Naive thymus-derived CD8-positive, alpha-beta T cell (primary cell): ENCODE measurements at places on chromosomes 5 and 9.

- no peak for DNase-seq
Measured at GRCh38 chr5:37478121-37478894, 99.2 kb downstream of the WDR70 start.

DNA sequence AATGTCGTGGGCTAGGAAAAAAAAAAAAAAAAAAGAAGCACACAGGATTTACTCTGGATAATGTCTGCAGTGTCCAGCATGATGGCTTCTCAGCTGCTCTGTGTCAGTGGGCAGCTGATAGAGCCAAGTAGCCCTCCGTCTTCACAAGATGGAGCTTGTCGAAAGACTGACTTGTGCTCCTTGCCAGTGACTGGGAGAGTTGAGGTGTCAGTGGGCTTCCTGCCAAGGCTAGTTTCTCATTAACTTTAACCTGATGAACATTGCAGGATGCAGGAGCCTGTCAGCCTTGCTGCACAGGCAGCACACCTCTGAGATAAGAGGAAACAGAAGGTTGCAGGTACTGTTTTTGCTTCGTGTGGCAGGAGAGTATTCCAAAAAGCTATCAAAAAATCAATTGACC, 171.4 kb upstream of the SGCD start:
- no peak for DNase-seq

DNA sequence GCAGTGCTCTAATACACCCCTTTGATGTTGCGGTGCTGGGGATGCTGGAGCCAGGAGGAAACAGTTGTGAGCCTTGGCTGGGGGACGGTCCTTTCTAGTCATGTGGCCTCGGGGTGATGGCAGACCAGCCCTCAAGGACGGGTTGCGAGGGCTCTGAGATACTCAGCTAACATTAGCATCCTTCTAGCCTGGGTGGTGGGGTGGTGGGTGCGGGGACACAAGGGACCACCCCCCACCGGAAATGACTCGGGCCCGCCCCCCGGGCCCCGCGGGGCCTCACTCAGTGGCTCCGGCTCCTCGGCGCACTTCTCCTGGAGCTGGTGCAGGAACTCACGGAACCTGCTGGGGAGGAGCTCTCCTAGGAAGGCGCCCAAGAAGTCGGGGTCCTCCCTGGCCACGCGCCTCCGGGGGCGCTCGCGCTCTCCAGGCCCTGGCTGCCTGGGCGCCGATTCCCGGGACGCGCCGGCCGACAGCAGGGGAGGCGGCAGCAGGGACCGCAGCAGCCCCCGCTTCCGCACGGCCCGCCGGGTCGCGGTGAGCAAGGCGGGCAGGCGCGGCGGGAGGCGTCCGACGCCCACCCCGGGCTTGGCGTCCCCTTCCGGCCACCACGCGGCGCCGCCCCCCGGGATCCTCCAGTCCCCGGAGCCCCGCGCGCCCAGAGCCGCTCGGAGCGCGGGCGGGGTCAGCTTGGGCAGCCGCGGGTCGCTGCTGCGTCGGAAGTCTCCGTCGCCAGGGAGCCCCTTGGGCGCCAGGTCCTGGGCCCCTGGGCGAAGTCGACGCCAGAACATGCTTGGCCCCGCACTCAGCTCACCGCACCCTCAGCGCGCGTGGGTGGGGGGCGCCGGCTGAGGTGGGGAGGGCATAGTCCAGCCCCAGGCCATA, 873 bp downstream of the C9orf50 start:
- no peak for DNase-seq

DNA sequence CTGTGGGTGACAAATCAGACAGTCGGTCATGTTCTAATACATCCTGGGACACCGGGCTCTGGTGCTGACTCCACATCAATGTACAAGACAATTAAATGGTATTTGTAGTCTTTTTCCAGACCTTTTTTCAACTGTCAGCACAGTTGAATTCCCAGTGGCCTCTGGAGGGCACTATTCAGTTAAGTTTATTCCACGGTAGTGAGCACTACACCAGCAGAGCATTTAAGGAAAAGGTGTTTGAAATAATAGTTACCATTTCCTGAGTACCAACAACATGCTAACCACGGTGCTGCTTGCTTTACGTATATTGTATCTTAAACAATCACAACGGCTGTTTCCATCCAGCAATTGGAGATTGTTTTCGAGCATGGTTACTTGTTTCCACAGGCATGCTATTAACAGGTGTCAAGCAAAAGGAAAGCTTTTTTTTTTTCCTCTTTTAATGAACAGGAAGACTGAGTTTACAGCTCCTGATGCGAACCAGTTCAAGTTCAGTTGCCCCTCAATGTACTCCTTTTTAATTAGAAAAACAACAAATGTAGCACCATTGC, 186.7 kb downstream of the PDZD2 start:
- peak; percentile 6 for DNase-seq

GRCh38 chr9:137030538-137031527, 1.1 kb downstream of the FUT7 start:
- no peak for DNase-seq

DNA sequence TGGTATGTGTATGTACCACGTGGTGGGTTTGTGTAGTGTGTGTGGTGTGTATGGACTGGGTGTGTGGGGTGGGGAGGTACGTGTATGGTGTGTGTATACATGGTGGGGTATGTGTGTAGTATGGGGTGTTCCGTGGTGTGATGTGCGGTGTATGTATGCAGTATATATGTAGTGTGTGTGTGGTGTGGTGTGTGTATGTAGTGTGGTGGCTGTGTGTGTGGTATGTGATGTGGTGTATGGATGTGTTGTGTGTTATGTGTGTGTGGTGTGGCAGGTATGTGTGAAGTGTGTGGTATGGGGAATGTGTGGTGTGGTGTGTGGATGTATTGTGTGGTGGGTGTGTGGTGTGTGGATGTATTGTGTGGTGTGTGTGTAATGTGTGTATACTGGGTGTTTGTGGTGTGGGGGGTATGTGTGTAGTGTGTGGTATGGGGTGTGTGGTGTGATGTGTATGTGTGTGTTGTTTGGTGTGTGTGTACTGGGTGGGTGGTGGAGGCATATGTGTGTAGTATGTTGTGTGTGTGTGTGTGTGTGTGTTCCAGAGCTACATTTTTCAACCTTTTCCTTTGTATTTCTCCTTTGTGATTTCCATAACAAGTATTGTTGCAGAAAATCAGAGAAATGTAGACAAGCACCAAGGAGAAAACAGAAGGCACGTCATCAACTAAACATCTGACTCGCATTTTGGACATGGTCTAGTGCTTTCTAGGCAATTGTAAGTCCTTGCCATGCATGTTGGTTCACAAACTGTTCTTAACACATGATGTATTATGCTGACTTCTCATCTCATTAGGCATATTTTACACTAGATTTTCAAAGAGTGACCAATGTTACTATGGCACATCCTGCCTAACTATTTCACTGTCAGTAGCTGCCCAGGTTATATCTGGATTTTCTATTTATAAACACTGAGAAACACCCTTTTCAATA, 13.2 kb downstream of the SEMA4D start:
- DNase-seq = no peak

DNA sequence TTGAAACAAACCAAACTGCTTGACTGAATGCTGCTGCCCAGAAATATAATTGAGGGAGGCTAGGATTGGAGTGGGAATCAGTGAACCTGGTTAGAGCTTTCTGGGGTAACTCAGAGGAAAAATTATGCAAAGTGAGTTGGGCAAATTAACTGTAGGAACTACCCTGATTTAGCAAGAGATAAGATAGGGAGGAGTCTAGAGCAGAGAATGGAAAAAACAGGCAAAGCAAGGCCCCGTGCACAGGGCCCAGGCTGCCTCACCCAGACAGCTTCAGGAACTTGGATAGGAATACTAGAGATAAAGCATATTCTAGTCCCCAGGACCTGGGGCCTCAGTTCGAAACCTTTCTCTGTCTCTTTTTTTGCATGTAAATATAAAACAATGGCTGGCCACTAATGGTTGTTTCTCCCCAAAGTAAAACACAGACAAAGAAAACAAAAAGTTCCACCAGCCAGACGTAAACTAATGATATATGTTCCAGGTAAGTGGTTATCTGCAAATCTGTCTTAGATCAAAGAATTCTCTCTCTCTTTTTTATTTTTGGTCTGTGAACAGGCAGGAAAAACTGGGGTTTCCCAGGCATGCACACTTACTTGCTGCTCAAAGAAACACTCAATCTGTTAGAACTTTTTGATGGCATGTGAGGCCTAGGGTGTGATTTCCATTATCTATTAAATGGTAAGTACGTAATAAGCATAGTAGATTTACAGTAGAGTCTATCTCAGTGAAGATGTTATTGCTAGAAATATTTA, 168.1 kb upstream of the MAP3K1 start:
- DNase-seq = no peak

GRCh38 chr5:168809218-168809617, 230.1 kb upstream of the PANK3 start:
- no peak for DNase-seq

- DNase-seq = no peak
Measured at GRCh38 chr5:41918105-41918504, 7.0 kb upstream of the FBXO4 start.

DNA sequence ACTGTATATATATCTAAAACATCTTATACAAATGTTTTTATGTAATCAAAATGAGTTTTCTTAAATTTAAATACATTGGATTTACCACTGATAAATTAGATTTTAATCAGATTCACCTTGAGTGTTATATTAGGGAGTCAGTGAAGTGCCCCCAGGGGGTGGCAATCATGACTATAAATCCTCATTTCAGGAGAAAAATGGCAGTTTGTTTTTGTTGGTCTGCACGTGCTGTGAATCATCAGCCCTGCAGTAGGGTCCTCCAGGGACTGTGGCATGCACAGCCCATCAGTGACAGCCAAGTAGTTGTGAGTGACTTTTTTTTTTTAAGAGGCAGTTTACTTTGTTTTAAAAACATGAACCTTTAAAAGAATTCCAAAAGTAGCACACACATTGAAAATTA, 65.2 kb downstream of the ZSWIM6 start:
- DNase-seq = no peak

DNA sequence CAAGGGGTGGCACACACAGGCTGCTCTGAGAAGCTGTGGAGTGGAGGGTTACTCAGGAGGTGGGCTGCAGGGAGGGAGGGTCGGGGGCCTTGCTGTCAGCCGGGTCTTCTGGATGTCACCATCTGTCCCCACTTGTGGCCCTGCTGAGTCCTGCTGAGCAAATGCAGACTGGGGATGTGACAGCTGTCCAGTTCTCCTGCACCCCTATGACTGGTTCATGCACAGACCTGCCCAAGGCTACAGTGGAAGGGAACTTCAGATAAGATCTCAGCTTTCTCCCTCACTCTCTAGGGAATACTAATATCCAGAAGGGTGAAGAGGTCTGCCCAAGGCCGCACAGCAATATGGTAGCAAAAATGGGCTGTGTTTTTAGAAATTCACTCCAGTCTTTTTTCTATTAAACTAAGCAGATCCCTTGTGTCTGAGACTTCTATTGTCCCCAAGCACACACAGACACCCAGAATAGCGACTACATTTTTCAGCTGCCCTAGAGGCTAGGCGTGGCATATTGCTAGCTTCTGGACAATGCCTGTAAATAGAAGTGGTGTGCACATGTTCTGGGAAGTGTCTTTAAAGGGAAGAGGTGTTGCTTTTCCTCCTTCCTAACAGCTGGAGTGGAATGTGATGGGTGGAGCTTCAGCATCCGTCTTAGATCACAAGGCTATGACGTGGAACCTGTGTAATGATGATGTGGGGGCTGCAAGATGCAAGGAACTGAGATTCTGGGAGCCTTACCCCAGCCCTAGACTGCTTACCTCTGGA, 51.1 kb upstream of the TBC1D2 start:
- DNase-seq = no peak

- DNase-seq = no peak
Measured at GRCh38 chr5:153400931-153401330, 89.5 kb upstream of the GRIA1 start.
